ENCODE measurements at places on chromosomes 16 and 17.

GRCh38 chr17:72416054-72416675, 295.3 kb downstream of the SOX9 start:
- no peak for DNase-seq

DNA sequence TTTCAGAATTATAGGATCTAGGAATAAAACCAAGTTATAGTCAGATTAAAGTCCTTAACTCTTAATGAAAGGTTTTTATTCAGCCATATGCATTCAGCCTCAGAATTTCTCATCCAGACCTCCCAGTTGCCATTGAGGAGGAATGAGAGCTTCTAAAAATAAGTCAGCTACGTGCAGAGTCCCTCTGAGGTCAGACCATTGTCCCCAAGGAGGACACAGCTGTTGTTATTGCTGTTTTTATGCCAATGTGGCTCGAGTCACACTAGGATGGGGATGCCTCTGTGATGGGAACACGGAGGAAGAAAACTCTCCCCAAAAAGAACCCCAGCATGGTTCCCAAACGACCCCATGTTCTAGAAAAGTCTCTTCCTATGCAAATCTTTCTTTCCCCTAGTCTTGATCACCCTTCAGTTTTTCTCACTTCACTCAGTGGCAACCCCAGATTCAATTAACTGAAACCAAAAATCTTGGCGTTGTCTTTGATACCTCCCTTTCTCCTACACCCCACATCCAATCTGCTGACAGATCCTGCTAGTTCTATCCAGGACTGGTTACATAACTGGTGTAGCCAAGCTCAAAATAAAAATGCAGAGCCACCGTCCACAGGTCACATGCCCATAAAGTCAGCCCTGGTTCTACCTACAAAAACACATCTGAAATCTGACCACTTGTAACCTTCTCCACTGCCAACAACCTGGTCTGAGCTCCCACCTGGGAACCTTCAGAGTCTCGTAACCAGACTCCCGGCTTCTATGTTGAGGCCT, 138.2 kb upstream of the ERCC4 start:
- no peak for DNase-seq

DNA sequence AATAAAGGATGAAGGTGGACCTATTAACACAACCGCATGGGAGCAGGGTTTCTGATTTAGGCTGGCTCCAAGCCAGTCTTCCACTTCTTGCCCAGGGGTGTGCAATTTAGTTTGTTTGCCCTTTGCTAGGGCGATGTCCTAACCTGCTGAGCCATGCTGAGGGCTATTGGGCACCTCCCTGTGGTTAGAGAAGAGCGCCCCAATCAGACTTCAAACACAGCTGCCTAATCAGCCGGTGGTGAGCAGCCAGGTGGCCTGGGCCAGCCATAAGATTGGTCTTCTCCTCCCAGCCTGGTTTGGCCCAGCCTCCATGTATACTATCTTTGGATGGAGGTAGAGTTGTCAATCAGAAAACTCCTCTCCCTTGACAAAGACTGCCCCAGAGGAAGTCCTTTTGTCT, 15.7 kb downstream of the TMEM94 start:
- no peak for DNase-seq

GRCh38 chr17:74299226-74300009, 25.4 kb downstream of the DNAI2 start:
- no peak for DNase-seq

DNA sequence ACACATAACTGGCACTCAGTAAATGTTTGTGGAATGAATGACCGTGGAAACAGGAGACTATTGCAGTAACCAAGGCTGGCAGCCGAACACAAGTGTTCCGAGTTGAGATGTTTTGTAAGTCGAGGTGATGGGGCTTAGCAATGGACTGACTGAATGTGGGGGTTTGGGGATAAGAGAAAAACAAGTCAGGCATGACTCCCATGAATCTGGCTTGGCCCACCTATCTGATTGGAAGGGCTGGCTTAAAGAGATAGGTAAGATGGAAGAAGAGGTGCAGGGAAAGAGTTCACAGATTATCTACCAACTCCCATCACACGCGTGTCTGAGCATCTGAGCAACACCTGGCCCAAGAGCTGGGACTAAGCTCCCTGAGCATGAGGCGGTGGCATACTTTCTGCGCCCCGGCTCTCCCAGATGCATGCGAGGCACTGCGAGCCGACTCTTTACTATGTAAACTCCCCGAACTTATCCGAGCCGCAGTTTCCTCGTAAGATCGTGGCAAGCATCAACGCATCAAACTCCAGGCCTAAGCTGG, 539 bp downstream of the IFT20 start:
- DNase-seq = no peak

- DNase-seq = no peak
These were observed 31.2 kb downstream of the NFATC3 start for GRCh38 chr16:68116256-68116867.

DNA sequence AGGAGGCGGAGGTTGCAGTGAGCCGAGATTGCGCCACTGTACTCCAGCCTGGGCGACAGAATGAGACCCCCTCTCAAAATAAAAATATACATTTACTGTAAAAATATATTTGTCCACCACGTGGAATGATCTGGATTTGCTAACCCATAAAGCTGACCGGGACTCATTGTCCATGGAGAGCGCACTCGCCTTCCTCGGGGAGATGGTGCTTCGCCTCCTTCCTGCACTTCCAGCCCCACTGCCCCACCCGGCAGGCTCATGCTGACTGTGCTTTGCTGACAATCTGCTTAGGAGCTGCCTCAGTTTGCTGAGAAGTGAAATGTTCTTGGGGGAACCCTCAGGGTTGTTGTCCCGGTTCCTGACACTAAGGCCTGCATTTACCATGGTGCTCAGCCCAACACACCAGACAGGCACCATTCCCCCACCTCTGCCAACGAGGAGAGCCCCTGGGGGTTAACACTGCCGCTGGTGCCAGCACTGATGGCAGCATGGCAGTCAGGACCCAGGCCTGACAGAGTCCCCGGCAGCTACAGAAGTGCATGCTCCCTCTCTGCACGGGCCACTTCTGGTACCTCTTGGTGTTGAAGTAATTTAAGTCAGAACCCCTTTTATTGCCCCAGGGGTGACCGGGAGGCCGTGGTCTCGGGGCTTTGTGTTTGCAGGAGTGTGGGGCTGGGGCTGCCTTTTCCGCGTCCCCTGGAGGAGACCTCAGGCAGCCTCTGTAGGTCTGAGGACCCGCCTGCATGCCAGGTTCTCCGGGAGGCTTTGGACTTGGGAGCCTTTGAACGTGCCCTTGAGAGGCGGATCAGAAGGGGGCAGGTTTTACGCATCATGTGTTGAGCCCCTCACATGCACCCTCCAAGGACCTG, 2.5 kb downstream of the NUBP2 start:
- DNase-seq = no peak

DNA sequence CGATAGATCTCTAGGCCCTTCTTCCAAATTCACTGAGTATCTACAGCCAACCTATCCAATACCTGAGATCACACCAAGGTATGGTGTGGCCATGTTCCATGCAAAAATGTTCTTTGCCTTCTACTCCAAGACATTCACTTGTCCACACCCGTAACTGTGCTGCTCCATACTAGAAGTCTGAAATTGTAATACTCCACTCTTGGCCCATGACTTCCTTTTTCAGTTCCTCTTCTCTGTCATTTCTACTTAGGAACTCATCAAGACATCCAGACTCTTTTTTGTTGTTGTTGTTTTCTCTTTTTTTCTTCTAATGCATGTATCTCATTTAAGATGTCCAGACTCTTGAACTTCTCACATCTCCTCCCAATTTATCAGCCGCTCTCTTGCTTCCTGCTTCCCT, 42.5 kb upstream of the KSR1 start:
- DNase-seq = no peak

- no peak for DNase-seq
These were observed 12.4 kb downstream of the SLC7A6OS start for GRCh38 chr16:68298312-68298711.

- no peak for DNase-seq
These were observed 10.1 kb upstream of the PRM1 start for GRCh38 chr16:11291091-11291703.

- no peak for DNase-seq
These were observed 240.8 kb downstream of the STX8 start for GRCh38 chr17:9334536-9335446.

DNA sequence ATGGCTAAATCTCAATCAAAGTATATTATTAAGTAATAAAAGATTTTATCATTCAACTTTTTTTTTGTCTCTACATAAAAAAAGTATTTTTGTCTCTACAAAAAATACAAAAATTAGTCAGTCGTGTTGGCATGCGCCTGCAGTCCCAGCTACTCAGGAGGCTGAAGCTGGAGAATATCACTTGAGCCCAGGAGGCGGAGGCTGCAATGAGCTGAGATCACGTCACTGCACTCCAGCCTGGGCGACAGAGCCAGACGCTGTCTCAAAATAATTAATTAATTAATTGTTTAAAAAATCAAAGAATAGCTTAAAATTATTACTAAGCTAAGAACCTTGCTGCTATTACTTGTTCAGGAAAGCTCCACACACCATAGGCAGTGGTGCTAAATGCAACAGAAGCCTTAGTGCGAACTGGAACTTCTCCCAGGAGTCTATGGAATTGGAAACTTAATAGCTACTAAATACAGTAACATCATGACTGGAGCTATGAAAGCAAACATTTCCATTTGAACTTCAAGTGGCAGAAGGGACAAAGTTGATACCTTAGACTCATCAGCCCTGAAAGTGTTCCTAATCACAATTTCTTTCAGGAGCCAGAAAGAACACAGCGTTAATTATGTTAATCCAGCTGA, 22.6 kb downstream of the ADCY9 start:
- no peak for DNase-seq

DNA sequence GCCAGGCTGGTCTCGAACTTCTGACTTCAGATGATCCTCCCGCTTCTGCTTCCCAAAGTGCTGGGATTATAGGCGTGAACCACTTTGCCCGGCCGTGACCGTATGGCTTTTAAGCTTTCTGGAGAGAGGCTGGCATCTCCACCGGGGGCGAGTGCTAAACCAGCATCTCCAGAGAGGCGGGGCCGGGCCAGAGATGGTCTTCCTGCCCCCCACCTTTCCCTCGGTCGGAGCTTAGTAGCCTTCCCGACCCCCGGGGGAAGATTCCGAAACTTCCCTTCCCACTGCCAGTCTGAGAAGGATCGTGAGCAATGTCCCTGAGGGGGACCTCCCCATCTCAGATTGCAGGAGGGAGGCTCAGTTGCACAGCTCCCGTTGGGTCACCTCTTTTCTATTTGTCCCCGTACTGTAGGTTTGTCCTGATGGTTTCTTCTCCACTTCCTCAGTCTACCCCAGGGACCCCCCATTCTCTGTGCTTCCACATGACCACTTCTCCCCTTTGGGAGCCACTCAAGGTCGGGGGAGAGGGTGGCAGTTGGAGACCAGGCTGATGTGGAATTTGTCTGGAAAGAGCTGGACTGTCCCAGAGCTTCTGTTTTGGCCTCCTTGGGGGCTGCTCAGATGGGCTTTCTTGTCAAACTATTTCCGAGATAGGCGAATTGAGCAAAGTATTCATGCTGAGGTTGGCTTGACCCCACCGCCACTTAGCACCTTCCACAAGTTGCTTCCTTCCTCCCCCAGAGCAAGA, 18.2 kb downstream of the IGF2BP1 start:
- DNase-seq = no peak

GRCh38 chr17:27993723-27994310, 48.7 kb upstream of the NLK start:
- DNase-seq = no peak

DNA sequence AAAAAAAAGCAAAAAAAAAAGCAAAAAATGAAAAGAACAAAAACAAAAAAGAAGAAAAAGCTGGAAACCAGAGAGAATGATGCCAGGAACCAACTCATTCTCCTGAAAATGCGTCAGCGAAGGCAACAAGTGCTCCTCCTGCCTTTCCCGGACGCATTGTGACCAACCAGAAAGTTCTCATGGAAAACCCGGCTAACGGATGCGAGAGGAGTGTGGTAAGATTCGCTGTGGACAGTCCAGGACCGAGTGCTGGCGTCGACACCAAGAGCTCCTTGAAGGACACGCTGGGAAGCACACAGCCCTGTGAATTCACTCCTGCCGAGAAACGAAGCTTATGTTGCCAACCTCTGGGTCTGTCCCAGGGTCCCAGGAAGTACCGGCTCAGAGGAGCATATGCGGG, 43.4 kb downstream of the METRNL start:
- no peak for DNase-seq

- no peak for DNase-seq
These were observed 3.1 kb downstream of the BAIAP2 start for GRCh38 chr17:81037798-81038733.

GRCh38 chr17:7486181-7486580, 2.0 kb downstream of the POLR2A start:
- DNase-seq = no peak

GRCh38 chr16:72085002-72085401, 8.4 kb downstream of the TXNL4B start:
- no peak for DNase-seq

GRCh38 chr17:82031303-82031884, at the start of gene RAC3:
TSS of gene RAC3 (plus strand) at chr17:82031678. CDS start at chr17:82031762, 84 bp downstream.
- no peak for DNase-seq

- no peak for DNase-seq
These were observed 456.7 kb downstream of the PMP22 start for GRCh38 chr17:14808425-14808824.

GRCh38 chr16:19913340-19913645, 28.6 kb upstream of the GPRC5B start:
- DNase-seq = no peak

DNA sequence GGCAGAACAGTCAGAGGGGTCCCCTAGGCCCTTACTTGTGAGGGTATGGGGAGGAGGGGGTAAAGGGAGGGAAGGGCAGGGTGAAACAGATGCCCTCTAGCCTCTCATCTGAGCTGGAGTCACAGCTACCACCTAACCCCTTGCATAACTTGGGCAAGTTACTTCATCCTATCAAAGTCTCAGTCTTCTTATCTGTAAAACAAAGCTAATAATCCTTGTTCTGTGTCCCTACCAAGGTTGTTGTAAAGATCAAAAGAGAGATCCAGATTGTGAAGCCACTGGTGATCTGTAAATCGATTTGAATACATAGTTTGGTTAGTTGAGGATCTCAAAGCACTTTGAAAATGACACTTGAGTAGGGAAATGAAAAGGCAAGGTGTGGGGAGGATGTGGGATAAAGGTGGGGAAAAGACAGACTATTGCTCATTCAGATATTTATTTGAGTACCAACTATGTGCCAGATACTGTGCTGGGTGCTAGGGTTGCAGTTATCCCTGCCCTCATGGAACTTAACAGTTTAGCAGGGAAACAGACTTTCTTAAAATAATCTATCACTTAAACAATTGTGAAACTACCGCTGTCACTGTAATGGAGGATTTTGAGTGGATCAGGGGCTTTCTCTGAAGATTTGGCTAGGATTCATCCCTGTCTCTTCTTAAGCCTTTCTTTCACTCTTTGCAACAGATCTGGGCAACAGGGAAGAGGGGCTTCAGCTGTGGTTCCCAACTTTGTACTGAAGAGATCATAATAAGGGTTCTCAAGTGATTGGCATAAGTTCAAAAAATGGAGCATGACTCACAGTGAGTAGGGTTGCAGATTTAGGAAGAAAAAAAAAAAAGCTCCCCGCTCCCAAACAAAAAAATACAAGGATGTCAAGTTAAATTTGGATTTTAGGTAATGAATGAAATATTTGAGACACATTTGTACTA, 3.0 kb downstream of the HEATR9 start:
- no peak for DNase-seq

Measured in left renal pelvis (tissue), 4 donors.